ENCODE measurements at places on chromosomes 13 and 19.

DNA sequence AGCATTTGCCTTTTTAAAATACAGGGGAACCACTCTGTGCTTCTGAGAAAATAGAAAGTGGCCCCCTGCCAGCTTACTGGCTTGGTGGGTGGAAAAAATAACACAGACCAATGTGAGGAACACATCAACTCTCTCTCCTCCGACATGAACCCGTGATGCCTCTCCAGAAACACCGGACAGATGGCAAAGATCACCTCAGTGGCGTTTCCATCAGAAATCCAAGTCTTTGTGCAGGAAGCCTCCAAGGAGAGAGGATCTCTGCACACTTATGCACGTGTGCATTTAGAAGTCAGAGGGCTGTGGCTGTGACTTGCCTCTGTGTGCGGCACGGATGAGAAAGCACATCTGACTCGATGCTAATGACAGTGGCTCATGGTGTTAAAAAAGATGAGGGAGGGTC lies 112.3 kb upstream of the KLF12 start:
- DNase-seq, result no peak

GRCh38 chr19:57664269-57665127 lies 4.2 kb upstream of the ZSCAN4 start:
- DNase-seq, result peak; percentile 33

DNA sequence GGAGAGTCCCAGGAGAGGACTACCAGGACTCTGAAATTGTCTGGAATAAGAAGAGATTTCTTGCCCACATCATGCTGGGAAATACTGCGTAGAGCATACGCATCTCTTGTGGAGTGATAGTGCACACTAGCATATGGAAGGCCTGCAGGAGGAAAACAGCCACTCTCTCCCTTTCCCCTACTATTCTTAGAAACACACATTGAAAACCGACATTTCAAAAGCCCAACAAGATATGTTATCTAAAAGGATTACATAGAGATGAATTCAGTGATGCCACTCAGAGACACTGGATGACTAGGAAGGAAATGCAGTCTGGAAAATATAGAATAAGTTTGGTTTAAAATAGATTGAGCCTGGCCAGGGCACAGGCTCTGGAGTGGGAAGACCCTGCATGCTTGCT lies 388.7 kb upstream of the NBEA start:
- no peak for DNase-seq

DNA sequence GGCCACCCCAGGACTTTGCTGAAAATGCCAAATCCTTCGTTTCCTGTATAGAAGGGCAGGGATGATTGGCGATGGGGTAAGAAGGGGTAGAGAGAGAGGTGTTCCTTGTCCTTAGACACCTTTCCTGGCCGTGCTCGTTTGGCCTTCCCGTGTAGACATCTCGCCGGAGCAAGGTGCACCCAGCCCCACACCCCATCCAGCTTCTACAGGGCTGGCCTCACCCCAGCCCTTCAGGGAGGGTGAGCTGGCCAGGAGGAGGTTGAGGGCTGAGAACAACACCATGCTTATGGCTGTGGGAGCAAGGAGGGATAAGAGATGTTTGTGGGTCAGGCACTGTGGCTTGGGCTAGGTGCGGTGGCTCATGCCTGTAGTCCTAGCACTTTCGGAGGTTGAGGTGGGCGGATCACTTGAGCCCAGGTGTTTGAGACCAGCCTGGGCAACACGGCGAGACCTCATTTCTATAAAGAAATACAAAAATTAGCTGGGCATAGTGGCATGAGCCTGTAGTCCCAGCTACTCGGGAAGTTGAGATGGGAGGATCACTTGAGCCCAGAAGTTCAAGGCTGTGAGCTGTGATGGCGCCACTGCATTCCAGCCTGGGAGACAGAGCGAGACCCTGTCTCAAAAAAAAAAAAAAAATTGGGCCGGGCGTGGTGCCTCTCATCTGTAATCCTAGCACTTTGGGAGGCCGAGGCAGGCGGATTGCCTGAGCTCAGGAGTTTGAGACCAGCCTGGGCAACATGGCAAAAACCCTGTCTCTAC lies 15.5 kb downstream of the SMARCA4 start:
- no peak for DNase-seq

- DNase-seq, result peak; percentile 51
Measured at GRCh38 chr19:47391510-47392223, 27.7 kb downstream of the MEIS3 start.

GRCh38 chr19:49390929-49391359 lies 2.9 kb downstream of the KASH5 start:
- DNase-seq, result no peak

DNA sequence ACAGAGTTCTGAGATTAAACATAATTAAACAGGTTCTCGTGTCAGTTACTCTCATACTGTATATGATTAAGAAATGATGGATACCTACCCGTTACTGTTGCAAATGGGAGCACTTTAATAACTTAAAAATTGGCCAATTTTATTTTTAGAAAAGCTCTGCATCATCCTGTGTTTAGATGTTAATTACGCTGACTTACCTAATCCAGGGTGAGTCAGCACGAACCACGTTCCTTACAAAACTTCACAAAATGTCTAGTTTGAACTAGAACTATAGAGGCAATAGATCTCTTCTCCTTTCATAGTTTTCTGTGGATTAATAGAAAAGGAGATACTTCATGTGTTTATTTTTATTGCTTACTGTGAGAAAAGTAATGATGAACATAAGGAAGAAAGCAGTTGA lies 363.9 kb downstream of the MYO16 start:
- no peak for DNase-seq

- DNase-seq, result no peak
Measured at GRCh38 chr19:5923356-5923755, 9.3 kb downstream of the CAPS start.

GRCh38 chr13:106103779-106104178 lies 431.7 kb downstream of the EFNB2 start:
- no peak for DNase-seq

DNA sequence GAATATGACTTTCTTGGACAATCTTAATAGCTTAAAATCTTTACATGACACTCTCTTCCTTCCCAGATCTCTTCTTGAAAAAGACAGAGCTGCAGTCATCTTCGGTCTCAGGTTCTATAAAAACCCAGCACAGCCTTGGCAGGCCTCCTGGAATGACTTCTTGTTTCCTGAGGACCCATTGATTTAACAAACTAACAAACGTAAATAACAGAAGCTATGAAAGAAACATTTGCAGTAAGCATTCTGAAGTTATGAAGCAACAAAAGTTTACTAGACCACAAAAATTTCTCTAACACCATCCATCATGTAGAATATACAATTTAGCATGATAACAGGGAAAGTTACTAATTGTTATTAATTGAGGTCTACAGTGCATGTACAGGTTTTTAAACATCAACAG lies 62.8 kb upstream of the STARD13 start:
- DNase-seq, result peak; percentile 75

GRCh38 chr13:59776924-59777690 lies 386.6 kb downstream of the DIAPH3 start:
- DNase-seq, result no peak

DNA sequence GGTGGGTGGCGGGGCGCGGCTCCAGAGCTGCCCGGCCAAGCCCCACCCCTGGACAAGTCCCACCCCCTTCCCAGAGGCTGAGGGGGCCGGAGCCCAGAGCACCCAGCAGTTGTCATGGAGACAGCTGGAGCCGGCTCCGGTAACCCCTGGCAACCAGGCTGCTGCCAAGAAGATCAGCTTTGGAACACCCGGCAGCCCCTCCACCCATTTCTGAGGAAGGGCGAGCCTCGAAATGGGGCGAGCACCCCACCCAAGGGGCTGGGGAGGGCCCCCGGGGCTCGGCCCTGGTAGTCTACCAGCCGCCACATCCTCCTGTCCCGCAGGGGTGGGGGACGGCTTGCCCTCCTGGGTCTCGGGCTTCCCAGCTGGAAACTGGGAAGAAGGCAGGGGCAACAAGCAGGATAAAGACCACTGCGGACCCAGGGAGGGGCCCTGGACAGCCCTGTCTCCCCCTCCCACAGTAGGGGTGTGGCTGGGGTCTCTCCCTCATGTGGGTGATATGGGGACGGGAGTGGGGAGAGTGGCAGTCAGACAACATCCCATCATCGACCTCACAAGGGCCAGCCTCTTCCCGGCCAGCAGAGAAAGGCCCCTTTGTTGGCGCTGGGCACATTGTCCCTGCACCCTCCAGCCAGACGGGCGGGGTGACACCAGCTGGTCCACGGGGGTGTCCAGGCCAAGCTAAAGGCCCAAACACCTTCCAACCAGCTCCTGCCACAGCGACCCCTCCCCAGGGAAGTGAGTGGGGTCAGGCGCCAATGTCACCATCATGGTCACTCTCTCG lies 1.5 kb downstream of the CERS1 start:
- DNase-seq, result peak; percentile 33

- no peak for DNase-seq
Measured at GRCh38 chr13:91632086-91632485, 233.7 kb downstream of the GPC5 start.

DNA sequence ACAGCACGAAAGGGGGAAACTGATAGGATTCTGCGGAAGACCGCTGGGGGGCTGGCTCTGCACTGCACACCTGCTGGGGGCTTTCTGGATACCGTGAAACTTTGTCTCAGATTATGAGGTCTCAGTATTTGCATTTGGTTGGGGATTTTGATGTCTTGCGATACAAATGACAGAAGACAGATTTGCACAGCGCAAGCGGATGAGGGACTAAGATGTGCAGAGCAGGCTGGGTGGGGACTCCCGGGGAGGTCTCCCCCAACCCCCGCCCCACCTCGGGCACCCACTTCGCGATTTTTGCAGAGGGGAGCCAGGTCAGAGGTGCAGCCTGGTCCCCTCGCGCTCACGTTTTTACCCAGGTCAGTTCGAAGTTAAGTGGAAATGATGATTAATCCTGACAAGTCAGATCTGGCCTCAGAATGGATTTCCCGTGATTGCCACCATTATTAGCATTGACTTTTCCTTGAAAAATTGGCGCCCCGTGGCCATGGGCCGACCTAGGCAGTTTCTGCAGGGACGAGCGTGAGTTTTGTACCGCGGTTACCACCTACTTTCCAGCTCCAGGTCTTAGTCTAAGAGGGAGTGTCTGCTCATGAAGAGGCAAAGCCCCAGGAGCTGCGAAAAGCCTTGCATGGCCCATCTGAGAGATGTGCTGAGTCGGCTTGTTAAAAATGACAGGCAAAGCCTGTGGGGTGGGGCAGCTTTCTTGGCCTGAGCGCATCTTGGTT lies 1.3 kb upstream of the GJB2 start:
- no peak for DNase-seq

GRCh38 chr13:77176350-77176749 lies 149.4 kb upstream of the FBXL3 start:
- no peak for DNase-seq

GRCh38 chr19:18364826-18365528 lies 21.0 kb upstream of the GDF15 start:
- peak; percentile 96 for DNase-seq

GRCh38 chr19:10861103-10861651 lies 10.2 kb upstream of the CARM1 start:
- no peak for DNase-seq

DNA sequence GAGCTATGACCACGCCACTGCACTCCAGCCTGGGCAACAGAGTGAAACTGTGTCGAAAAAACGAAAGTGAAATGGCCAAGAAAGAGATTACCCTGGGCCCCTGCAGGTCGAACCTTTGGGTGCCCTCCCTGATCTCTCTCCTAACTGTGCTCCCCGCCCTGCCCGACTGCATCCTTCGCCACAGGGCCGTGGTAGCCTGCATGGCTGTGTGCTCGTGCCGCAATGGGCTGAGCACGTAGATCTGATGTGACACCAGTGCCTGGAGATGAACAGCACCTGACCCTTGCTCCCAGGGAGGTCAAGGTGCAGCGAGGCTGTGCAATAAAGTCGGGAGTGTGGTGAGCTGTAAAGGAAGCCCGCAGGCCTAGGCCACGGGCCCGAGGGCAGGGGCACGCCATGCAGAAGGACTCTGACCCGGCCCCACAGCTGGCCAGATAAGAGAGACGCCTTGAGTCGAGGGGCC lies 60.2 kb downstream of the PEX11G start:
- no peak for DNase-seq

GRCh38 chr19:41892173-41892902 lies 9.4 kb downstream of the ARHGEF1 start:
- no peak for DNase-seq

GRCh38 chr19:46232468-46232867 lies 2.9 kb downstream of the IGFL1 start:
- DNase-seq, result no peak

GRCh38 chr13:108044954-108045353 lies 170.4 kb downstream of the LIG4 start:
- DNase-seq, result no peak

- no peak for DNase-seq
Measured at GRCh38 chr19:18596752-18597157, 8.2 kb downstream of the REX1BD start.

DNA sequence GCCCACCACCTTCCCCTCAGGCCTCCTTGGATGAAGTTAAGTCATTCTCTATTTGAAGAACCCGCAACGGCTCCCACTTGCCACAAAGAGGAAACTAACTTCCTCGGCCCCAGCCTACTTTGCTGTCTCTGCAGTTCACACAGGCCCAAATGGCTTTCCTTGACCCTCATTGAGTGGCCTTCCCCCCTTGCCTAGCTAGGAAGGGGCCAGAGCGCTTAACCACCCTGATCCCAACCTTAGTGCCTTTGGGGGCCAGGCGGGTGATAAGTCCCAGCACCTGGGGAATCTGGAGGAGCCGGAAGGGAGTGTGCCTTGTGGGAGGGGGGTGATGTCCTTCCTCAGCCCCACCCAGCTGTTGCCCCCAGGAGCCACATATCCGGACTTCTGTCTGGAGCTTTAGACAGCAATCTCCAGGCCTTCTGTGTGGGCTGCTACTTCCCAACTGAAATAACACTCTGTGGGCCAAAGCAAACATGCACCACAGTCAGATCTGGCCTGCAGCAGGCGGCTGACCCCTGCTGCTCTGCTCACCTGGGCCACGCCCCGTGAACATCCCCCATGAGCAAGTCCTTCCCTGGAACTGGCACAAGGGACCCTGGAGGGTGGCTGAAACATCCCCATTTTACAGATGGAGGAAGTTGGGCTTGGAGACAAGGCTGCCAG lies 10.5 kb downstream of the NECTIN2 start:
- DNase-seq, result no peak

GRCh38 chr13:50843257-50844083 lies at the start of gene DLEU7:
DLEU7 (minus strand) TSS chr13:50843692; CDS start chr13:50843646, 46 bp downstream.
- DNase-seq, result no peak

GRCh38 chr13:23668562-23668961 lies 98.3 kb downstream of the TNFRSF19 start:
- no peak for DNase-seq

GRCh38 chr13:24613128-24613527 lies 67.1 kb upstream of the ATP12A start:
- DNase-seq, result no peak

DNA sequence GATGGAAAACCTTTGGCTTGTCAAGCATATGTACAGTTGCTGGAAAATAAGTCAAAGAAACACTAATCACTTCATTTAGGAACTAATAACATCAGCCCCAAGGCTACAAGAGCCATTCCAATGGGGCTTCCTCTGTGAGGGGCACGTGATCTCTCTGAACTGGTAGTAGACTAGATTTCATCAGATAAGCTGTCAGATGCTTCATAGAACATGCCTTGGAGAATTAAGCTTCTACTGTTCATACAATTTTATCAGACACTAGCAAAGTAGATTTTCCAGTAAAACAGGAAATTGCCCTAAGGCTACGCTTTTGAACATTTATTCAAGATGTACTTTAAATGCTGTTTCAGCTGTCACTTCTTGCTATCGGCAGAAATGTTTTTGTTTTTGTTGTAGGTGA lies 107.8 kb downstream of the EDNRB start:
- peak; percentile 89 for DNase-seq
